Ovary (tissue), 10 donors: ENCODE measurements at places on chromosomes 16 and 17.

GRCh38 chr17:29007860-29008455, 2.1 kb upstream of the SEZ6 start:
- DNase-seq: no peak

DNA sequence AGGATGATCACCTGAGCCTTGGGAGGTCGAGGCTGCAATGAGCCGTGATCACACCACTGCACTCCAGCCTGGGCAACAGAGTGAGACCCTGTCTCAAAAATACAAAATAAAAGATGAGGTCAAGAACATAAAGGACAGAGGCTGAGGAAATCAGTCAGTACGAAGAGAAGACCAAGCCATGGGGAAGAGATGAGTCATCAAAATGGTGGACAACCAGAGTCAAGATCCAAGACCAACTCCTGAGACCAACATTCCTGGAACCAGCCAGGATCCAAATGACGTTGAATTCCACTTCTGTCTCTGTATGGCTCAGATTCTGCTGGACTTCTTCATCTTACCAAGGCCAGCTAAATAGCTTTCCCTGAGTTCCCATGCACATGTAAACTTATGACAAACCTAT, 44.8 kb upstream of the NOG start:
- DNase-seq: no peak

DNA sequence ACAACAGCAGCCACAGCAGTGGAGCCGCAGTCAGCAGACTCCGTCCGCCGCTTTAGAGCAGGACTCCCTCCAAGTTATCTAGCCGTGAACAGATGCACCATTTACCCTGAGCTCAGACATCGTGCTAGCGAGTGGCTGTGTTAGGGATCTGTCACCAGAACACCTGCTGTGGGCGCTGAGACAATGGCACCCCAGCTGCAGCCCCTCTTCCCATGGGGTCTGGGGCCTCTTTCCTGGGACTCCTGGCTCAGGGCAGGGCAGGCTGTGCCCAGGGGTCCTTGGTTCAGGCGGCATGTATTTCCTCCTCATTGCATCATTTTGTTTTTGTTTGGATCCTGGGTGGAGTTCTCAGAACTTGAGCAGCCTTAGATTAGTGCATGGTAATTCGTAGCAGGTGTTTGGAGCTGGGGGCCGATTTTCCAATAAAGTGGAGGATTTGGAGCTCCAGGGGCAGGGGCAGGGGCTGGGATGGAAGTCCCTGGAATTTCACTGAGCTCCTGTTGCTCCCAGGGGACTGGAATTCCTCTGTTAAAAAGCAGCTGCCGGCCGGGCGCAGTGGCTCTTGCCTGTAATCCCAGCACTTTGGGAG, 23.4 kb downstream of the NMRAL1 start:
- no peak for DNase-seq

DNA sequence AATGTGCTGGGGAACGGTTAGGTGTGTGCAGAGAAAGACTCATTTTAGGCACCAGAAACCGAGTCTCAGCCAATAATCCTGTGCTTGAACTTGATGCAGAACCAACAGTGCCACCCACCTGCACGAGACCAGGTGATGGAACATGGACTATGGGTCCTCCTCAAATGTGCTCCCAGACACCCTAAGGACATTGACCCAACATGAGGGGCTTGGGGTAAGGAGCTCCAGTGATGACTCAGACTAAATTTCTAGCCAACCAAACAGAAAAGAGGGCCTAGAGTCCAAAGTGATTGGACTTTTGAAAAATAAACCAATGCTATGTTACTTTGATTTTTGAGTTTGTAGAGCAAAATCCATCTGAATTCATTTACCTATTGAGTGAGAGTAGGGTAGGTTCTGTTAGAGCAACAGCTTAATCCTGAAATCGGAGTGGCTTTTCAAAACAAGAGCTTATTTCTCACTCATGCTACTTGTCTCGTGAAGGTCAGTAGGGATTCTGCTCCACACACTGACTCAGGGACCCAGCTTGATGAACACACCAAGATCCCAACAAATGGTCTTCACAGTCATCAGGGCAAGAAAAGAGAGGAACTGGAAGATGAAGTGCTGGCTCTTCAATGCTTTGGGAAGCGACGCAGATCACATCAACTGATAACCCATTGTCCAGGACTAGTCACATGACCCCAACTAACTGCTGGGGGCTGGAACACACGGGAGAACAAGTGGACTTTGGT, 21.8 kb downstream of the FAM20A start:
- no peak for DNase-seq

- no peak for DNase-seq
Measured at GRCh38 chr17:10792151-10792550, 11.7 kb downstream of the TMEM238L start.

GRCh38 chr17:35519439-35519838, 18.0 kb downstream of the SLFN12L start:
- no peak for DNase-seq

DNA sequence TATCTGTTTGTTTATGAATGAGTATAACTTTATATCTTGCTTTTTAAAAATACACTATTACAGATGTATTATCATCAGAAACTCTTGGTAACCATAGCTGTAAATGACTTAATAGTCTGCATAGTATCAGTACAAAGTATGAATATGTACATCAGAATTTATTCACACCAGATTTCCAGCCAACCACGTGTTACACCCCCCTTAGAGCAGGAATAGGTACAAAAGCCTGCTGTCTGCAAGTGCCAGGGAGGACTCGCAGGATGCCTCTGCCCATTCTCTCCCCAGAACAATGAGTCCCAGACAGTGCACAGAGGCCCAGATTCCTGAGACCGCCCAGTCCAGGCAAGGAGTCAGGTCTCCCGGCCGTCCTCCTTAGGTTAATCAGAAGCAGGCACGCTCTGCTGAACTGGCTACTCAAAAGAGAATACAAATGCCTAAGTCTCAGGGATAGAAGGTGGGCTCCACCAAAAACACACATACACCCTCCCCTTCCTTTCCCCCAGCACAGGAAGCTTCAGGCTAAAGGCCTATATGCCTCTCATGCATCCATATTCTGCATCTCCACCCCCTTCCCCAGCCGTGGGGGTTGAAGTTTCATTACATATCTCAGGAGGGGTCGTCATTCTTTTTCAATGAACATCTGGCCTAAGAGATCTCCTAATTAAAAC, 159.1 kb upstream of the CDH11 start:
- DNase-seq: no peak

DNA sequence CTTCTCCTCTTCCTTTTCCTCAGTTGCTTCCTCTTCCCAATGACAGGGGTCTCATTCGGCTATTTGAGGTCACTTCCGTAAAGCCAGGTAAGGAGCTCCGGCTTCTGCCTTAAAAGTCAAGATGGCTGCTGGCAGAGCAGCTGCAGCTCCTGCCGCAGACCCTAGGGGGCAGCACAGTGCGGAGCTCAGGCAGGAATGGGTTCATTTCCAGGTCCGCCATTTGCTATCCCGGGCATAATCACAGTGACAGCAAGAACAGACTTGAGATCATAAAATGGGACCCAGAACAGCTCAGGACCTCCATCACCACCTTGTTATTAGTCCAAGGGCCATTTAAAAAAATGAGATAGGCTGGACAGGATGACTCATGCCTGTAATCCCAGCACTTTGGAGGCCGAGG, 199.5 kb downstream of the ZNF18 start:
- no peak for DNase-seq

GRCh38 chr16:55225972-55226542, 97.9 kb upstream of the IRX6 start:
- DNase-seq: no peak

DNA sequence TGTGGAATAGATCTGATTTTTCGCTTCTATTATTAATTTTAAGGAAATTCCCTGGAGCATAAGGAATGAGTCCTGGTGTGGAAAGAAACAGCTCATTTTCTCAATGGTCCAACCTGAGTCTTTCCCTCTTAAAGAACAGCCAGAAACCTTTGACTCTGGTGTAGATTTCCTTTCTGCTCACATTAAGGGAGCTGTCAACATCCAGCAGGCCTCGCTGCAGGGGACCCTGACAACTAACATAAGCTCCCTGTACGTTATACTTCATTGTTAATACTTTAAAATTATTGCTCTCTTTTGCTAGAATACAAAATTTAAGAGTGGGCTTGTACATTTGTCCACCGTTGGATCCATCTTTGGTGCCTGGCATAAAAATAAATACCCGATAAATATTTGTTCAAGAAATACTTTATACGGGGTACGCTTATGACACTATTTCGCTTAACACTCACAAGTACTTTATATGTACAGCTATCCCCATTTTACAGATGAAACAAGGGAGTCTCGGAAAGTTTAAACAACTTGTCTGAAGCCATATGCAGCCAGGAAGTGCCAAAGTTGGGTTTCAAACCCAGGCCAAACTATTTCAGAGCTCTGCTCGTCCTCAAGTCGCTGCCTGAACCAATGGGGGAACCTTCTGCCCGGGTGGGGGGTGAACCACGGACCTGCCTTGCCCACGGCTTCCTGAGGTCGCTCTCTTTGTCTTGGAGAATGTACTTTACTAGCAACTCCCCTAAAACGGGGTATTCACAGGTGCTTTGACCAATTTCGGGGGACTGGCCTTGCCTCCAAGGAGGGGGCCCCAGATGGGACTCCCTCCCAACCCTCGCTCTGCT, 611 bp downstream of the SMARCE1 start:
- DNase-seq: no peak

- peak; percentile 52 for DNase-seq
Measured at GRCh38 chr16:28528463-28528867, 10.3 kb downstream of the NUPR1 start.

GRCh38 chr17:1183171-1183873, 3.5 kb upstream of the ABR start:
- DNase-seq: no peak

GRCh38 chr17:73061161-73061560, 31.3 kb downstream of the SLC39A11 start:
- no peak for DNase-seq

- DNase-seq: no peak
Measured at GRCh38 chr16:63230421-63231040, 1194.3 kb upstream of the CDH8 start.

DNA sequence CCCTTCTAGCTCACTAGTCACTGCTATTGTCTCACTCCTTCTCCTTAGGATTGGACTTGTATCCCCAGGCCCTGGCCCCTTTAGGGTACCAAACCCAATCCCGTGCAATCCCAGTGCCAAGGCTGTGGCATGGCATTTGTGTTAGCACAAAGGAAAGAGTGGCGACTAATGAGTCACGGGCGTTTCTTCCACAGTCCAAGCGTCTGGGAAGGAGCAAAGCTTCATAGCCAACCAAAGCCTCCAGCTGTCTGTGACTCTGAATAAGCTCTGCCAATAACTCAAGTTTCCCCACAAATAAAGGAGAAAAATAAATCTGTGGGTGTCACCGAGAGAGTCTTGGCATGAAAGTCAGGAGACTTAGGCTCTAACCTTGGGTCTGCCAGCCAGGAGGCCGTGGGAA, 54.6 kb upstream of the COX10 start:
- DNase-seq: no peak

DNA sequence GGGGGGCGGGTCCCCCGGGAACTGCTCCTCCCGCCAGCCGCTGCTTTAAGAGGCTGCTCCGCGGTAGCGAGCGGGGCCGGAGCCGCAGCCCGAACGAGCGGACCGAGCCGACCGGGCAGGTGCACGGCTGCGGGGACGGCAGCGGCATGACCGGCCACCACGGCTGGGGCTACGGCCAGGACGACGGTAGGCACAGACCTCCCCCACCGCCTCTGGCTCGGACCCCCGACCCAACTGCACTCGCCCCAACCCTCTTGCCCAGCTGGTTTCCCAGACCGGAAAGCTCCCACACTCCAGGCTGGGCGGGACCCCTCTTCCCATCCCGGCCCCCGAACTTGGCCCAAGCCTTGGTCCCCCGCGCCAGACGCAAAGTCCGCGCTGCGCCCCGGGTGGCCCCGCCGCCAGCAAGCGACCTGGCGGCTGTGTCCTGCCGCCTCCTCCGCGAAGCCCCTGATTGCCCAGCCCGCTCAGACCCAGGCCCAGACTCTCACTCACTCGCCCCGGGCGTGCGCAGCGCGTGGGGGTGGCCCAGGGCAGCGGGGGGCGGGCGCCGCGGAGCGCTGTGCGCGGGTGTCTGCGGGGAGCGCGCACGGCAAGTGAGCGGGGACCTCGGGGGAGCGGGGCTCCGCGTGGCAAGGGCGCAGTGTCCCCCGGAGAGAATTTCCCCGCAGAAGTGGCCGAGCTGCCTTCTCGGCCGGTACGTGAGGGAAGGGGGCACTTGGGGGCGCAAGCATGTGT, at the start of gene CA7:
Gene CA7 (plus strand): TSS at position 73 of the 738 bp plus-strand sequence. CDS start 74 bp downstream, at position 147.
- no peak for DNase-seq

DNA sequence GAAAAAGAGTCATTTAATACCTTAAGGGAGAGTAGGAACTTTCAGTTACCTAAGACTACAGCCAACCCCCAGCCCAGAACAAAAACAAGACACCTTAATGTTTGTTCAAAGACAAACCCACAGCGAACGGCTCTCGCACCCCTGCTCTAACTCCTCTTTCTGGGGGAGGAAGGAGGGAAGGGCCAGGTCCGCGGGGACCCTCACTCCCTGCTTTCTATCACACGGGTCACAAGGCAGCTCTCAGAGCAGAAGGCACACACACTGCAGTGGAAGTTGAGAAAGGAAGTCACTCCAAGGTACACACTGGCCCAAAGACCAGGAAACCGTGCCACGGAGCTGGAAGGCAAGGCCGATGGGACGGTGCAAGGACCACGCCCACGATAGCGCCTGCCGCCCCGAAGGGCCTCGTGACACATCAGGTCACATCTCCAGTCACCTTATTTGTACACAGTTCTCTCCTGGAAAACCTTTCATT, 10.0 kb downstream of the LITAFD start:
- peak; percentile 22 for DNase-seq

DNA sequence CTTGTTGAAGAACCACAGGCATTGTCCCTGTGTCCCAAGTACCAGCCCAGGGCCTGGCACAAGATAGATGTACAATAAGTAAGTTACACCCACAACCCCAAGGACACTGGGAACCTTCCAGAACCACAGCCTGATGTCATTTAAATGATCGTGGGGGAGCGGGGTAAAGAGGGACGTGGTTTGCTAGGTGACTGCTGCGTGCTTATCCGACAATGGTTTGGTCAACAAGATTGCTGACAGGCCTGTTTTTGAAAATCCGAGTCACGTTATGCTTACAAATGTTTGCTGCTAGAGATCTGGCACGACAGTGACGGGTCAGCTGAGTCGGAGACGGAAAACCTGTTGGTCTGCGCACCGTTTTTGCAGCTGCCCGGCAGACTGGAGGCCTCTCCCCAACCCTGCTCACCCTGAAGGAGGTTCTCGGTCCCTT, 22.8 kb downstream of the COTL1 start:
- DNase-seq: no peak

- no peak for DNase-seq
Measured at GRCh38 chr16:66515596-66516508, 34.1 kb downstream of the TK2 start.

DNA sequence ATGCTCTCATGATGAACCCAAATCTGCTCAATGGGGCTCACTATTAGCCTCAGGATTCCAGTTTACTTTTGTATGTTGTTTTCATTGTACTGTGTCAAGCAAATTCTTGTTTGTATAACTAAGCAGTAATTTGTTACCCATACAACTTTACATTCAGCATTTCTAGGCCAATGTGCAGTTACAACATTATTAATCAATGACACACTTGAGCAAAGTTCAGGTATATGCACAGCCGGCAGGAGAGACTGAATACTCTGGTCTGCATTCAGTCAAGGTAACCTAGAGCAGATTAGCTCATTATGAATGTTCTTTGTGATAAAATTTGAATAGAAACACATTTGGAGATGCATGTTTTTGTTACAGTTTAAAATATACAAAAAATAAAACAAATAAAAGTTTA, 2.2 kb upstream of the MYO1D start:
- DNase-seq: no peak
